Left ventricle myocardium superior (tissue), 1 donor: ENCODE measurements at places on chromosomes 3 and 15. TPM values are rescaled to one million over a fixed set of nuclear protein-coding genes. Genes with fewer than 3 reads are reported as not detected.

SMAD3 gene
- 16.7 TPM for total RNA-seq

MEIS2 gene
- 44.9 TPM for total RNA-seq

NPAP1 gene
- not detected for total RNA-seq

SCN11A gene
- total RNA-seq: not detected

TM4SF4 gene
- total RNA-seq: not detected
